Glutamatergic neuron (in vitro differentiated cells): ENCODE measurements at places on chromosomes 12 and 14.

- DNase-seq: no peak
These were observed 47.2 kb downstream of the MYF5 start for GRCh38 chr12:80763874-80764273.

- no peak for DNase-seq
These were observed 1.7 kb downstream of the FOS start for GRCh38 chr14:75280291-75280830.

- DNase-seq: no peak
These were observed 102.5 kb upstream of the PRICKLE1 start for GRCh38 chr12:42691991-42692557.

GRCh38 chr12:57813971-57814772, 4.4 kb downstream of the AVIL start:
- no peak for DNase-seq

DNA sequence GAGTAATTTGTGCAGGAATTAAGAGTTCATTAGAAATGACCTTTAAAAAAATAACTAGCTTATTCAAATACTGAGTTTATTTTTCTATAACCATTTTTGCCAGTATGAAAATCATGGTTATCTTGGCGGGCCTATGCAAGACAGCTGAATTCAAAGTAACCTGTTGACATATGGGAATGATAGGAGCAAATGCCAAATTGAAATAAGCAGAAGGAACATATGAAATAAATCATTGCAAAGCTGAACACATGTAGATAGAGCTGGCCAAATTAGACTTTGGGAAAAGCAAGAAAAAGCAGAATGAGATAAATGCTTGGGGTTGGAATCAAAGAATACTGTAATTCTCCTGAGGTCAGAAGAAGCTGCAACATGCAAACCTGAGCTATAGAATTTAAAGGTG, 372.5 kb downstream of the ADAMTS20 start:
- DNase-seq: no peak

DNA sequence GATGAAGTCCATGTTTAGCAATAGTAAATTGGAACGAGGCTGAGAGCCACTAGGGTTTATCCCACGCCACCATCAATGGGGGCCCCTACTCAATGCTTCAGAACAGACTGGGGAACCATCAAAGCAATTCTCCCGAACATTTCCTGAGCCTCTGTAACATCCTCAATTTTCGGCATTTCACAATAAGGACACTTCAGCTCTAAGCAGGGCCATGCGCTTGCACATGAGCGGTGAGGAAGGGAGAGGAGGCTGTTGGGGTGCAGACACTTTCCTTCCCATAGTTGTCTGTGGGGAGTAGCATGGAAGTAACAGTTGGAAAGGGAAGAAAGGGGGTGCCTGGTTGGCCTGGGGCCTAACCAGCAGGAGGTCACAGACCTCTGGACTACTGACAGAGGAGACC, 129.9 kb upstream of the PRMT8 start:
- no peak for DNase-seq

GRCh38 chr12:11870041-11870451, 200.7 kb upstream of the BCL2L14 start:
- no peak for DNase-seq

DNA sequence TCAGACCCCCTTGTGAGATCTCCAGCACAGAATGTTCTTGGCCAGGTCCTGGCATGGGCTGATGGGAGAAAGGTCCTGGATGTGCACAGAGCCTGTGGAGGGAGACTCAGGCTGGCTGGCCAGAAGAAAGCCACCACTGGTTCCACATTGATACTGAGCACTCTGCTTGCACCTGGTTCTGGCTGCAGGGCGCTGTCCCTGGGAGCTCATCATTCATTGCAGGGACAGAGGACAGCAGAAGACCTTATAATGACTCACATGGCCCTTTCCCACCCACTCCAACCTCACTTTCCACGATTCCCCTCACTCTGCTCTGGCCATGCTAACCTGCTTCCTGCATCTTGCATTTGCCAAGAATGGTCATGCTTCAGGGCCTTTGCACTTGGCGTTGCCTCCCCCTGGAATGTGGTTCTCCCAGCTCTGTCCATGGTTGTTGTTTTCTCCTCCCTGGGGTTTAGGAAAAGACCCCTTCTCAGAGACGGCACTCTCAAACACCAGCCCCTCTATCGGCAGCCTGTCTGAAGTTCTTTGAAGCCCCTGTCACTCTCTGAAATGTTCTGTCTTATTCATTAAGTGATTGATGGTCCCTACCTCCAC, 10.3 kb downstream of the KRT7 start:
- no peak for DNase-seq

DNA sequence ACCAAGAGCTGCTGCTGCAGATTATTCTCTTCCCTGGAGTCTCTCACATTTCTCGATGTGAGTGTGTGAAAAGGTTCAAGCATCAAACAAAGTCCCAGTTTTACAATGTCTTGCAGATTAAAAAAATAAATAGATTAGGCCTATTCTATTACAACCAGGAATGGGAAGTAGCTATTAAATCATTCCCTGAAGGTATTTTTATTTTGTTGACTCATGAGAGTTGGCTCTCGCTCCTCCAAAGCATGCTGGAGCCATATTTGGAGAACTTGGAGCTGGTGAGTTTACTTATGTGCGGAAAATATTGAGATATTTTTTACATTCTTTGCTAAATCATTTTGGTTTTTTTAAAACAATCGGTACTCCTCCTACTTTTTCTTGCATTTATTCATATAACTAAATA, 572.3 kb downstream of the ETNK1 start:
- no peak for DNase-seq

GRCh38 chr12:50637870-50638481, 125.9 kb upstream of the ATF1 start:
- no peak for DNase-seq

- no peak for DNase-seq
These were observed 446 bp upstream of the ZNF641 start for GRCh38 chr12:48351022-48351708.

- DNase-seq: no peak
These were observed 1352.9 kb downstream of the TMEM121 start for GRCh38 chr14:106879241-106879640.

DNA sequence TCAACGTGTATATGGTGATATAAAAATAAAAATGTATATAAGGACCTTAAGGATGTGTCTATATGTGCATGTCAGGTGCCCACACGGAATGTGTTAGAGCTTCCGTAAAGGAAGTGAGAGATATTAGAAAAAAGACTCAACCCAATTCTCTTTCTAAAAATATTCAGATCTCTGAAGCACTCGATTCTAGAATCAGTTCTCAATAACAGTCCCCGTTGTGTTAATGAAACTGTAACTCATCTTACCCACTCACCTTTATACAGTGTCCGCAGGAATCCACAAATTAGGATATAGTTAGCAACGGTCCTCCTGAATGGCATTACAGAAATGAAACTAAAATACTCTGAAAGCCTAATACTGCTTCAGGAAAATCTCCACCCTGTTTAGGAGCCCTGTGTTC, 29.3 kb downstream of the GRIN2B start:
- no peak for DNase-seq

- DNase-seq: no peak
These were observed 113.1 kb downstream of the ITPR2 start for GRCh38 chr12:26719852-26720251.

DNA sequence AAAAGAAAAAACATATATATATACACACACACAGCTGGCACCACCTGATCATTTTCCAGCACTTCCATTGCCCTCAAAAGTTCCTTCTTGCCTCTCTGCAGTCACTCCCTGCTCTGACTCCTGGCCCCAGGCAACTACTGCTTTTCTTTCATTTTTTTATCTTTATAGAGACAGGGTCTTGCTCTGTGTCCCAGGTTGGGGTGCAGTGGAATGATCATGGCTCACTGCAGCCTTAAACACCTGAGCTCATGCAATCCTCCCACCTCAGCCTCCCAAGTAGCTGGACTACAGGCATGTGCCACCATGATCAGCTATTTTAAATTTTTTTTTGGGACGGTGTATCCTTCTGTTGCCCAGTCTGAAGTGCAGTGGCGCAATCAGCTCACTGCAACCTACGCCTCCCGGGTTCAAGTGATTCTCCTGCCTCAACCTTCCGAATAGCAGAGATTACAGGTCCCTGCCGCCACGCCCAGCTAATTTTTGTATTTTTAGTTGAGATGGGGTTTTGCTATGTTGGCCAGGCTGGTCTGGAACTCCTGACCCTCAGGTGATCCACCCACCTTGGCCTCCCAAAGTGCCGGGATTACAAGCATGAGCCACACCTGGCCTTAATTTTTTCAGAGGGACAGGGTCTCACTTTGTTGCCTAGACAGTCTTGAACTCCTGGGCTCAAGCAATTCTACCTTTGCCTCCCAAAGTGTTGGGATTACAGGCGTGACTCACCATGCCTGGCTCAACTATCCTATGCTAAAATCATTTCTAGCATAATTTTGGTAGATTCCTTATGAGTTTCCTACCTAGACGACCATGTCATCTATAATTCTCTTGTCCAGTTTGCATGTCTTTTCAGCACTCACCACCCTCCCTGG, 7.8 kb downstream of the HSP90AA1 start:
- no peak for DNase-seq

DNA sequence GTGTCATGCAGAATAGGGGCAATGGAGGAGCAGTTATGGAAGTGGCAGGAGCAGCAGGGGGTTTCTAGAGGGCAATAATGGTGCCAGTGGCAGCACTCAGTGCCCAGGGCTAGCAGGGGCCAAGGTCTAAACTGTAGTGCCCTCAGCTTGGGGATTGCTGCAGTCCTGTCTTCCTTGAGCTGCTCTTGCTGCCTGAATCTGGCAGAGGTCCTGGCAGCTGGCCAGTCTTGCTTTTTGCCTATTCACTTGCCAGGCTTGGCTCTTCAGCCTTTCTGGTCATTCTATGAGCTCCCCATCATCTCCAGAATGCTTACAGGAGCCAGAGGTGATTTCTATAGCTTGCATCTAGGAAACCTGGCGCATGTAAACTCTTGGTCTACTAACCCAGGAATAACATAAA, 72.0 kb downstream of the SUDS3 start:
- no peak for DNase-seq

- no peak for DNase-seq
These were observed 22.6 kb downstream of the SUDS3 start for GRCh38 chr12:118398940-118399339.

DNA sequence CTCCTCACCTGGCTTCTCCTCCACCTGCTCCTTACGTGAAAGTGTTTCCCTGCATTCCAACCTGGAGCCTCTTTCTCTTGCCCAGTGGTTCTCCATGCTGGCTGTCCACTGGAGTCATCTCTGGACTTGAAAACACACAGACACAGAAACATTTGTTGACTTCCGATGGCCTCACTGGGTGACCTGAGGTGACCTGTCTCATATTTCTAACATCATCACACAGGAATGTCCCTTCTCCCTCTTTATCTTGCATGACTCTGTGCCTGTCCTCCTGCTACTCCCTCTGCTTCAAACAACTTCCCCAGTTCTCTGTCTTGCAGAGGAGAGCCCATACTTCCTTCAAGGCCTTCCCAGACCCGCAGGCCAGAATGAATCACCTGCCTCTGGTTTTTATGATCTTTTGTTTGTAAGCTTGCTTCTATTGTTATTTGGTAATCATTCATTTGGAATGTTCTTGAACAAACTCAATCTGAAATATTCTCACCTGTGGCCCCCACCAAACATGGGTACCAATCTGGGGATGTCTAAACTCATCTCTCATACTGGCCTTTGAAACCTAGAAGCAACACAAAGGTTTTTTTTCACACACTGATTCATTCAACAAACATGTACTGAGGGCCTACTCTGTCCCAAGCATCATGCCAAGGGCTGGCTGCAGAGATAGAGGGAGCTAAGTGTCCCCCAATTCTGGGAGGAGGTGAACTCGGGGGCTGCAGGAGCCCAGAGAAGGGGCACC, 9.7 kb upstream of the RIN3 start:
- no peak for DNase-seq

DNA sequence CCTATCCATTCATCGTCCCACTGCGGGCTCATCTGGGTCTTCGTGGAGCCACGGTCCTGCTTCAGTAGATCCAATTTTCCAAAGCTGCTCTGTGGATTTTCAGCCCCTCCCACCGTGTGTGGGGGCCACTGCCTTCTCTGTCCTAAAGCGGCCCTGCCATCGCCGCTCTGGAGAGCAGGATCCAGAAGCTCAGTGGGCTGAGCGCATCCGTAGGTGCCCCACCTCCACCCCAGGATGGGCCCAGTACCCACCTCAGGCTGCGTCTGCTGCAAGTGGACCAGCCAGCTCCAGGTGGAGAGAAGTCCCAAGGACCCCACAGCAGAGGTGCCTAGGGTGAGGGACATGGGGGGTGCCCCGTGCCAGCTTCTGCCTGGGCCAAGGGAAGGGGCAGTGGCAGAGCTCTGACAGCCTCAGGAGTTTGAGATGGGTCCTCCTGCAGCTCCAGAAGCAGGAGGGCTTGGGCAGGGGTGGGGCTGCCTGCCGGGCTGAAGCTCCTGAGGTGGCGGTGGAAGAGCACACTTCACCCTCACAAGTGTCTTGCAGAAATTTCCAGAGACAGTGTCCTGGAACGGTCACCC, 148.1 kb upstream of the C14orf180 start:
- no peak for DNase-seq

DNA sequence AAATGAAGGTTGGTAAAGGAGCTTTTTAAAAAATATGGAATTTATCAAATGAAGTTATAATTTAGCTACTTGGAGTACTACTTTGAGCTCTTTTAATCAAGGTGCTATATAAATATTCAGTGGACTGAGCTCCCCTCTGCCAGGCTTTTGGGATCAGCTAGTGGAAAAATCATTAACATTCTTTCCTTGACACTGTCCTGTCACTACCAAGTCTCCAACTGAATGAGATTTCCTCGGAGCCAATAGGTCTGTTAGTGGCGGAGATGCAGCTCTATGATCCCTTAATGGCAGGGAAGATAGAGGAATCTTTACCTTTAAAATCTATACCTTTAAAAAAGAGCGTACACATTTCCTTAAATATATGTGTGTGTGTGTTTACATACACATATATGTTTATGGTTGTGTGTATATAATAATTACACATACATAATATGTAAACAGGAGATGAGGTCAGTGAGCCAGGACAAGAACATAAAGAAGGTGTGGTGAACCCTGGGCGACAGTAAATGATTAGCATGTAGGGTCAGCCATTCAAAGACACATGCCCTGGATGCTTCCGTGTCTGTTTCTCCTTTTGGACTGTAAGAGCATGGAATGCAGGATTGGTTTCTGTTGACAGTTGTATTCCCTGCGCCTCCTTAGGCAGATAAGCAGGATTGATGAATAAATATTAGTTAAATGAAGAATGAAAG, 47.7 kb upstream of the ATP2A2 start:
- DNase-seq: no peak

GRCh38 chr14:93655078-93655750, 133.1 kb downstream of the PRIMA1 start:
- no peak for DNase-seq

DNA sequence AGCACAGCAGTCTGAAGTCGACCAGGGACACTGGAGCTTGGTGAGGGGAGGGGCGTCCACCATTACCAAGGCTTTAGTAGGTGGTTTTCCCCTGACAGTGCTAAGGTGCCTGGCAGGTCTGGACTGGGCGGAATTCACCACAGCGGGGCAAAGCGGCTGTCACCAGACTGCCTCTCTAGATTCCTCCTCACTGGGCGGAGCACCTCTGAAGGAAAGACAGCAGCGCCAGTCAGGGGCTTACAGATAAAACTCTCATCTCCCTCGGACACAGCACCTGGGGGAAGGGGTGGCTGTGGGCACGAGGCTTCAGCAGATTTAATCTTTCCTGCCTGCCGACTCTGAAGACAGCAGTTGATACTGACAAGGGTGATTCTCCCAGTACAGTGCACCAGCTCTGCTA, 39.1 kb downstream of the DDHD1 start:
- DNase-seq: no peak

- no peak for DNase-seq
These were observed 228.2 kb upstream of the SYT1 start for GRCh38 chr12:78636231-78636855.

- no peak for DNase-seq
These were observed 51.8 kb downstream of the PPP2R5C start for GRCh38 chr14:101813171-101813759.

- DNase-seq: no peak
These were observed 184.7 kb downstream of the TBX5 start for GRCh38 chr12:114221136-114221833.
